Muscle of leg (tissue), 16 donors: ENCODE measurements at places on chromosomes 11 and 22.

- DNase-seq, result peak; percentile 20
Measured at GRCh38 chr22:48628891-48629543, 1198.7 kb downstream of the BRD1 start.

DNA sequence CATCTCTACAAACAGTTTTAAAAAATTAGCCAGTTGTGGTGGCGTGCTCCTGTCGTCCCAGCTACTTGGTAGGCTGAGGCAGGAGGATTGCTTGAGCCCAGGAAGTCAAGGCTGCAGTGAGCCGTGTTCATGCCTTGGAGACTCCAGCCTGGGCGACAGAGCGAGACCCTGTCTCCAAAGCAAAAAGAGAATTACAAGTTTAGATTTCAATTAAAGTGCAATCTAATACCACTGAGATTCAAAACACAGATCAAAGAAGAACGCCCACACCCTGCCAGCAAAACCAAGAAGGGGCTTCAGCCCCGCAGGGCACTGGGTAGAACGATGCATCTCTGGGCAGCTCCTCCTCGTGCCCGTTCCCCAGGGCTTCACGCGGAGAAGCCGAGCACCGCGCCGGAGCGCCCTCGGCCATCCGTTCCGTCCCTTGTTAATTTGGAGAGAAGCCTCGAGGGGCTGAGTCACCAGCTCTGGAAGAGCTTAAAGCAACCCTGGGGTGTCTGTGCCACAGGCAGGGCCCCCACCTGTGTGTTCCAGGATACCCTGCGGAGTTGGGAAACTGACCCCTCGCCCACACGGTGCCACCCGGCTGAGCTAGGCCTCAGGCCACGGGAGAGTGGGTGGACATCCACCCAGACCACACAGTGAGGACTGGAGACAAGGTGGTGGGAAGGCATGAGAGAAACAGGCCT, 47.0 kb downstream of the AP2A2 start:
- DNase-seq, result no peak

DNA sequence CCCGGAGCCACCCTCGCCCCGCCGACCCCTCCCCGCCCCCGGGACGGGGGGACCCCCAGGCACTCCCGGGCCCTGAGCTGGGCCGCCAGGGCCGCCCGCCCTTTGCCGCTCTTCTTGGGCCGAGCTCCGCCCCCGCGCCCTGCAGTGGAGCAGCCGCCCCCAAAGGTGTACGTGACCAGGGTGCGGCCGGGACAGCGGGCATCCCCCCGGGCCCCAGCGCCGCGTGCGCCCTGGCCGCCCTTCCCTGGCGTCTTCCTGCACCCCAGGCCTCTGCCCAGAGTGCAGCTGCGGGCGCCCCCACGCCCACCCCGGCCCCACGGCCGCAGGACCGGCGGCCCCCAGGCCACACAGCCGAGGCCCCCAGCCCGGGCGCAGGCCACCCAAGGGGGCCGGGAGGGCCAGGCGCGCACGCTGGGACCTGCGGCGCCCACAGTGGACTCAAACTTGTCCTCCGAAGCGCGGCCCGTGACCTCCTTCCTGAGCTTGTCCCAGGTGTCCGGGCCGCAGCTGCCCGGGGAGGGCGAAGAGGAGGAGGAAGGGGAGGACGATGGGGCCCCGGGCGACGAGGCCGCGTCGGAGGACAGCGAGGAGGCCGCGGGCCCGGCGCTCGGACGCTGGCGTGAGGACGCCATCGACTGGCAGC, 7.4 kb downstream of the B4GALNT4 start:
- no peak for DNase-seq

- DNase-seq, result no peak
Measured at GRCh38 chr11:31997955-31998354, 92.9 kb upstream of the RCN1 start.

- DNase-seq, result peak; percentile 41
Measured at GRCh38 chr11:15179167-15179566, 64.4 kb downstream of the INSC start.

DNA sequence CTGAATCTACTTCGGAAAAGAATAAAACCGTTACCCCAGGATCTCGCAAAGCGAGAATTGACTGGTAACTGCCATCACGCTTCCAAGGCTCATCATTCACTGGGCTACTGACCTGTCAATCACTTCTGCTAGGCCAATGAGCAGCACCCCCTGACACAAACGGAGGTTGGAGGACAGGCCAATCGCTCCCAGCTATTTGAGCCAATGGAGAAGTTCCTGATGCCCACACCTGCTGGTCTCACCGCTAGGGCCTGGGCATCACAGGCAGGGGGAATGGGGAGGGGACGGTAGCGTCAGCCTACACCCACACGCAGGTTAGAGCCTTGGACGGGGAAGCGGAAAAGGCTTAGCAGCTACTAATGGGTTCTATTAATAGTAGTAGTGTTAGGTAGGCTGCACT, 56.7 kb upstream of the CHST1 start:
- DNase-seq, result no peak

DNA sequence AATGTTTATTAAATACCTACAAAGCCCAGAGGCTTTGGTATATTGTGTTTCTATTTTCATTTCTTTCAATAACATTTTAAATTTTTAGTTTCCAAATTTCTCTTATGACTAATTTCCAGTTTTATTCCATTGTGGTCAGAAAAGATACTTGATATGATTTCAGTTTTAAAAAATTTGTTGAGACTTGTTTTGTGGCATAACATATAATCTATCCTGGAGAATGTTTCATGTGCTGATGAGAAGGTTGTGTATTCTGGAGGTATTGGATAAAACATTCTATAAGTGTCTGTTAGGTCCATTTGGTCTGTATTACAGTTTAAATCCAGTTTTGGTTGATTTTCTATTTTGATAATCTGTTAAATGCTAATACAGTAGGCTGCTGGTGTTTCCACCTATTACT, 9.8 kb upstream of the RAG1 start:
- no peak for DNase-seq

DNA sequence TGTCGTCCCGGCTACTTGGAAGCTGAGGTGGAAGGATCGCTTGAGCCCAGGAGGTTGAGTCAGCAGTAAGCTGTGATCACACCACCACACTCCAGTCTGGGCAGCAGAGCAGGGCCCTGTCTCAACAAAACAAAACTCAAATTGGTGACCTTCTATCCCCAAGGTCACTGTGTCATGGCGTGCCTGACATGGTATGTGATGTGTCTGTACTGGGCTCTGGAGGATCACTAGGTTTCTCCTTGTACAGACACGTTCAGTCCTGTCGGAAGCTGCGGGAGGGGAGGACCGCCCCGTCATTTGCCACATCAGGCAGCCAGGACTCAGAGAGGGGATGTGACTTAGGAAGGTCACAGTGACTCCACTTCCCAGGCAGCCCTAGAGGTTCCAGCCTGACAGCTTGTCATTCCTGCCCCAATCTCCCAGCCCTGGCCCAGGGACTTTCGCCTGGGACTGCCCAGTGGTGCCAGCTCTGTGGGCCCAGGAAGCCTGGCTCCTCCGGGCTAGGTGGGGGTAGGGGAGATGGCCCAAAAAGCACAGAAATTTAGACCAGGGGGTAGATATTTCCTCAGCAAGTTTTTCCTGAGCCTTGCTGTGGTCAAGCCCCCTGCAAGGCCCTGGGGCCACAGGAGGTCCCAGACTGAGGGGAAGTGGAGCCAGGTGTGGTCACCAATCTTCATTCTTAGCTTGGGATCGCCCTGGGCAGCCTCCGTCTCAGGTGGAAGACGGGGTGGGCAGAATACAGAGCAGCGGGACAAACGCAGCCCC, 53.2 kb downstream of the TRIOBP start:
- DNase-seq, result no peak

- DNase-seq, result no peak
Measured at GRCh38 chr11:97614606-97615005, 1224.8 kb downstream of the JRKL start.
